ENCODE measurements at places on chromosomes 5 and 9.

DNA sequence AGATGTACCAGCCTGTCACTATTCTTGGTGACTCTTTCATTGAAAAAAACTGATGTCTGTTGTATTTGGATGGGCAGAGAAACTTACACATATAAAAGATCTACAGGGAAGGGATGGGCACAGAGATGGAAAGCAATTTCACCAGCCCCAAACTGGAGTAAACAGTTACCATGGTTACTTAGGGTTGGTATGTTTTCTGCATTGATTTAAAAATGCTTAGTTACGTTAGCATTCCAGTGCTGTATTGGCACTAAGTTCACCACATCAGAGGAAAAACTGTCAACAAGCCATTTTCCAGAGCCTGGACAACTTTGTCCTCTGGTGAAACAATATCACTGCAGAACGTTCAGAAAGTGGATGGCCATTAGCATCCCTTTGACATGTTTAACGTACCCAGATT is 28.0 kb downstream of the MARCHF3 start:
- DNase-seq = no peak

DNA sequence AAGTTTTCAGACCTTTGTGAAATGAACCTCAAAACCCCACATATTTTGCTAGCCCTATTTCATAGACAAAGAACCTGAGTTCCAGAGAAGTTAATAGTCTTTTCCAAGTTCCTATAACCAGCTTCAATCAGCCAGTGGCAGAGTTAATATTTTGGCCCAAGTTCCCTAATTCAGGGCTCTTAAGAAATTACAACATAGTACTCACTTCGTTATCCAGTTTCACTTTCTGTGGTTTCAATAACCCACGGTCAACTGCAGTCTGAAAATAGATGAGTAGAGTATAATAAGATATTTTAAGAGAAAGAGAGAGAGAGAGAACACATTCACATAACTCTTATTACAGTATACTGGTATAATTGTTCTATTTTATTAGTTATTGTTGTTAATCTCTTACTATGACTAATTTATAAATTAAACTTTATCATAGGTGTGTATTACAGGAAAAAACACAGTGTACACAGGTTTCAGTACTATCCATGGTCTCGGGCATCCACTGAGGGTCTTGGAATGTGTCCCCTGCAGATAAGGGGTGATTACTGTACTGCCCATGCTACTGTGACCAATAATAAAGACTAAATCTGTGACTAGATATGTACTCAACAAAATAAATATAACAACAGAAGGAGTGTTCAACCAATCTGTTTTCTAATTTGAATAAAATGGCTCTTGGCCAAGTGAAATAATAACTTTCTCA is 9.3 kb upstream of the MYOT start:
- no peak for DNase-seq

GRCh38 chr5:118144540-118144939 is 843.8 kb downstream of the DTWD2 start:
- no peak for DNase-seq

GRCh38 chr9:107158321-107158720 is 124.8 kb upstream of the RAD23B start:
- no peak for DNase-seq

DNA sequence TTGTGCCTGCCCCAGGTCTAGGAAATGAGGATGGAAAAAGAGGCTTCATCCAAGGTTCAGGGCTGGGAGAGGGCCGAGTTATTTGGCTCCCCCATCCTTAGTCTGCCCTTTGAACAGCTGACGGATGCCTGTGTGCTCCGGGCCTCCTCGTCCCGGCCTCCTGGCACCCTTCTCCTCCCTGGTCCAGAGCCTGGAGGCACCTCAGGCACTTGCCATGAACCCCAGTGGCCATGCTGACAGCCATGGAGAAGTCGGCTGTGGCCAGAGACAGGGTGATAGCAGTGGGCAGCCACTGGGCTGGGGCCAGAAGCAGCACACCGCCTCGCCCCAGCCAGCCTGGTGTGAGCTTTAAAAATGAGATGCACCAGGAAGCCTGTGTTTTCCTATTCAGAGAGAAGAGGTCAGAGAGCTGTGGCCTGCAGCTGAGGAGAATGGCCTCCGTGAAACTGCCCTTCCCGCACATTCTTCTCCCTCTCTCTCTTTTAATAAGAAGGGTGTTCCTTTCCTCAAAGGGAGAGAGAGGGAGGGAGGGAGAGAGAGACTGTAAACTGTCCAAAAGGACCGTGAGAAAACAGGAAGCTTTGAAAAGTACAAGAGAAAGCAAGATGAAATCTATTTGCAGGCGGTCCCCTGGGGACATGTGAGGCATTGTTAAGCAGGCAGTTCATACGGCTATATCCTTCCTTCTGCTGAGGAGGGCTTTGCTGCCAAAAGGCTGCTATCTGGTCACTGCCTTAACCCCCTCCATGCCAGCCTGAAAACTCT is 55.3 kb downstream of the ZNF366 start:
- peak; percentile 99 for DNase-seq

- no peak for DNase-seq
Measured at GRCh38 chr9:111193095-111193494, 136.9 kb downstream of the OR2K2 start.

DNA sequence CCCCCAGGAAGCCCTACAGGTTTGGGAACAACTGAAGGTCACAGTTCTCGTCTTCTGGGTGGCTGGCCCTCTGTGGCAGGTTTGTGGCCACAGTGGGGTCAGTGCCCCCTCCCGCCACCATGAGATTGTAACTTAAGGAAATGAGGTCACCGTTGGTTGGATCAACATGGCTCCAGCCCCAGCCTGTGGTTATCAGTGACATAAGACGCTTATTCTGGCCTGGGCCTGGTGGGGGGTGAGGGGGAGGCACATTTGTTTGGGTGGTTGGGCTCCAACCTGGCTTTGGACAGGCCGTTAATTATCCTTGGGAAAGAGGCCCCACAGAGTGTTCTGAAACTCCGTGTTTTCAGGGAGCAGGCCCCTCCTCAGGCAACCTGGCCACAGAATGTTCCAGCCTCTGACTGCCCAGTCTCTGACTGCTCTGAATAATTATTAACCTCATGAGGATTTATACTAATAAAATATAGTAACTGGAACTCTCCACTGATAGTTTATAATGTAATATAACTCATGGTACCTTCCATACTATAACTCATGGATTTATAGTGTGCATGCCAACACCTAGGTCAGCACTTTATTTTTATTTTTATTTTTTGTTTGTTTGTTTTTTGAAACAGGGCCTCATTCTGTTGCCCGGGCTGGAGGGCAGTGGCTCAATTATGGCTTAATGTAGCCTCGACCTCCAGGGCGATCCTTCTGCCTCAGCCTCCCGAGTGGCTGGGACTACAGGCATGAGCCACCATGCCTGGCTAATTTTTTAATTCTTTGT is 58.0 kb upstream of the RPL26L1 start:
- DNase-seq = no peak

DNA sequence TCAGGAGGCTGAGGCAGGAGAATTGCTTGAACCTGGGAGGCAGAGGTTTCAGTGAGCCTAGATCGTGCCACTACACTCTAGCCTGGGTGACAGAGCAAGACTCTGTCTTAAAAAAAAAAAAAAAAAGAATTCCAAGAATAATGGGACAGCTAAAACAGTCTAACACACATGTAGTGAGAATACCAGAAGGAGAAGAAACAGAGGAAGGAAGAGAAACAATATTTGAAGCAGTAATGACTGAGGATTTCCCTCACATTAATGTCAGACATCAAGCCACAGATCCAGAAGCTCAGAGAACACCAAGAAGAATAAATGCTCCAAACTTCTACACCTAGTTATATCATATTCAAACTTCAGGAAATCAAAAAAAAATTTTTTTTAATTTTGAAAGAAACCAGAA is 47.1 kb upstream of the EFNA5 start:
- DNase-seq = no peak

GRCh38 chr5:167346461-167346860 is 945.0 kb upstream of the WWC1 start:
- no peak for DNase-seq

GRCh38 chr5:113269023-113269997 is 165.5 kb downstream of the TSSK1B start:
- no peak for DNase-seq

- DNase-seq = no peak
Measured at GRCh38 chr5:145939540-145940065, 3.2 kb downstream of the SH3RF2 start.

GRCh38 chr9:95107001-95107749 is 210.3 kb downstream of the FANCC start:
- peak; percentile 47 for DNase-seq

- DNase-seq = no peak
Measured at GRCh38 chr9:34907044-34907443, 51.0 kb upstream of the PHF24 start.
